ENCODE measurements at places on chromosomes 1 and 21.

DNA sequence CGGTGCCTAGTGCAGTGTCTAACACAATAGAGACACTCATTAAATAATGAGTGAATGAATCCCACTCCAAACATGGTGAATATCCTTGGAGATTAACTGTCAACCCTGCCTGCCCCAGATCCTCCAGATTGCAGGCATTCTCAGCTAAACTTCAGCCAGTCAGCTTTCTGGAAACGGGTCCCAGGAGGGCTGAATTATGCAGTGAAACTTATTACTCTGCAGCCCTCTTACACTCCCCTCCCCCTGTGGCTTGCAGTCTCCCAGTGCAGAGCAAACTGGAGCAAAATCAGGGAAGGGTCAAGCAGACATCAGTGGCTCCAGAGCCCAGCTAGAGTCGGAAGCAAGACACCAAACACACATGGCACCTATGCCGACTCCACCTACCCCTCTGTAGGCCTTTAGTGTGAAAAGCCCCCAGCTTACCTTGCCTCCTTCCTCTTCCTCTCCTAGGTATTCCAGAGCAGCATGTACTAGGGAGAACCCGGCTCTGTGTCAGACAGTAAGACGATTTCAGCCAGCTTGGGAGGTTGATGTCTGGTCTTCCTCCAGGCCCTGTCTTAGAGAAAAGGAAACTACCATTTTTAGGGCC lies 6.5 kb upstream of the RGS16 start:
- no peak for DNase-seq

DNA sequence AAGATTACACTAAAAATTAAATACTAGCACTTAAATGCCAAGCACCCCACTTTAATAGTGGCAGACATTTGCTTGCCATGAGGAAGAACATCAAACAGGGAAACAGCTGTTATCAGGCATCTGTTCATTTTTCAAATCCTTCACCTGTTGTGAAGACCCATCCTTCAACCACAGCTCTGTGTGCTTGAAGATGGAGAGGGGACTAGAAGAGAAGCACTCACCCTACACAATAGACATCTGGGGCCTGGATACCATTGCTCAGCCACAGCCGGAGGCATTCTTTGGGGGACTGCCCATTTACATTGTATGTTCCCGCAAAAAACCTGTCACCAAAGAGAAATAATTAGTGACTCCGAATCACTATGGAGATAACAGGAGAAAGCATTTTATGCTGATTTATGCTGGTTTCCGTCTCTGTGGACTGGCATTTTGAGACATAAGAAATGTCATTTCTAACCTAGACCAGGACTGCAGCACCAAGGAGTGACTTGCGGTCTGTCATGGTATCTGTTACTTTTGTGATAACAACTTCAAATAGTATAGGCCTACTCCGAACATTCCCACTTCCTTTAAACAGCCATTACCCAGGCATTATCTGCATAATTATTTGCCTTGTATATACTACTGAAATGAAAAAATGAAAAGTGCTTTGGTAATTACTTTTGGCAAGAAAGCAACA lies 28.8 kb upstream of the MTF1 start:
- DNase-seq: no peak

DNA sequence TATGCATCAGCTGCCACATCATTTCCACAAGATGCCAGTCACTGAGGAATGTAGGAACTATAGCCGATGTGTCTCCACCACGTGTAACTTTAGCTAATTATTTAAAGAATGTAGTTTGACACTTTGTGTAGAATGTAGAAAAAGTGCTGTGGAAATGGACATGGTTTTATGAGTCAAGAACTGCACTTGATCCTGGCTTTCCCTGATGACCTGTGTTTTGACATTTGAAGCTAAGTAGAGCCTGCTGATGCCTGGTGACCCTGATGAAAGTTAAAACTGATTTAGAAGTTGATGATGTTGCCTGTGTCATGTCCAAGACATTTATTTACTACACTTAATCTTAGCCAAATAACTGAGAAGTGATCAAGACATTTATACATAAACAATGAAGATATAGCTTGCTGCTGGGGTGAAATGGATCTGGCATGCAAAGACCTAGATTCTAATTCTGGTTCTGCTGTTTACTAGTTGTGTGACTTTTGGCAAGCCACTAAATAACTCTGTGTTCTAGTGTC lies 4.4 kb upstream of the OSBPL9 start:
- DNase-seq: no peak

DNA sequence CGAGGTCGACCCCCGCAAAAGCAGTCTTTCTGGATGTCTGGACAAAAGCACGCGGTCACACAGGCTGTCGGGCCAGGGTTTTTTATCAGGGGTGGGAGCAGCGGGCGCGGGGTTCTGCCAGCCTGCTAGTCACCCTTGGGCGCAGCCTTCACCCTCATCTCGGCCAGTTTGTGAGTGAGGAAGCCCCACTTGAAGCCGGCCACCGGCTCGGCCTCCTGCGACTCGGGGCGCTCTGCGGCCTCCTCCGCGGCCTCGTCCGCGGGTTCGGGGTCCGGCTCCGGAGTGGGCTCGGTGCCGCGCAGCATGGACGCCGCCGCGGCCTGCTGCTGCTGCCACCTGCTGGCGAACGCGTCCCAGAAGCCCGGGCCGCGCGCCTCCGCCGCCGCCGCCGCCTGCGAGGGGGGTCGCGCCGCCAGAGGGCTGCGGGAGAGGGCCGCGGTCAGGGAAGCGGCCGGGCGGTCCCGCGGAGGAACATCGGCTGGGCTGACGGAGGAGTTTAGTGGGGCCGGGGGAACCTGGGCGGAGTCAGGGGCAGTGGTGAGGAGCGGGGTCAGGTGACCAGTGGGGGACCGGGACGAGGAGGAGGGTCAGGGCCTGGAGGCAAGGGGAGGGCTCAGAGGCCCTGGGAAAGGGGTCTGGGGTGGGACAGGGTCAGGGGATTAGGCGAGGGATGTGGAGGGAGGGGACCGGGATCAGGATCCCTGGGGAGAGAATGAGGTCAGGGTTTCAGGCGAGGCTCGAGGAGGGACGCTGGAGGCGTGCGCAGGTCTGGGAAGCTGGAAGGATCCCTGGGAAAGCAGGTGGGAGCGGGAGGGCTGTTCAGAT lies 4.5 kb downstream of the C1orf232 start:
- DNase-seq: no peak

DNA sequence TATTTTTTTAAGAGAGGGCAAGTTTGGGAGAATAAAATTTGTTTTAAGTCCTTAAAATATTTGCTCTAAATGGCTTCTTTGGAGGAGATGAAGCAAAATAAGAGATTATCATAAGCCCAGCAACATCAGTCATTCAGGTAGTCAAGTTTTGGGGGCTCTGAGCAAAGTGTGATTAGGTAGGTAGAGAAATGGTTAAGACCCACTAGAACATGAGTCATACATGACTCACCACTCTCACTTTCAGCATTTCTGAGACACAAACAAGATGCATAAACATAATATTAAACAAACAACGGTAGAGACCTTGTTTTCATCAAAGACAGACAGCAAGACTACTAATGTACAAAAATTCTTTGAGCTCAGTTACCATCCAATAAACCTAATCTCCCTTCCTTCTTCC lies 272.2 kb downstream of the LMO4 start:
- no peak for DNase-seq

DNA sequence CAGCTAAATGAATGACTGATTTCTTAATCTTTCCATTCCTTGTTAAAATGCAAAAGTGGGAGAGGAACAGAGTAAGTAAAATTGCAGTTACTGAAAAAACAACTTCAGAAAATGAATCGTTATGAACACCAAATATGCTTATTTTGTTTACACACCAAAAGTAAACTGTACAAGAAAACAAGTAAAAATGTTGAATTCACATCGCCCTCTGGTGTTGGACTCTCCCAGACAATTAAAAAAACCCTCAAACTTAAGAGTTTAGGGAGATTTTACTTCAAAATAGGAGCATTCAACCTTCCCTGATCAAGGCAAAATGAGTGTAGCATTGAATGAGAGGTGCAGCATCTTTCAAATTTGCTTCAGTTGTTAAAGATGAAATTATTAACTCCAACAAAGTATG lies 19.4 kb upstream of the ESRRG start:
- DNase-seq: no peak

GRCh38 chr1:205452933-205453332 lies 2.9 kb downstream of the BLACAT1 start:
- no peak for DNase-seq

DNA sequence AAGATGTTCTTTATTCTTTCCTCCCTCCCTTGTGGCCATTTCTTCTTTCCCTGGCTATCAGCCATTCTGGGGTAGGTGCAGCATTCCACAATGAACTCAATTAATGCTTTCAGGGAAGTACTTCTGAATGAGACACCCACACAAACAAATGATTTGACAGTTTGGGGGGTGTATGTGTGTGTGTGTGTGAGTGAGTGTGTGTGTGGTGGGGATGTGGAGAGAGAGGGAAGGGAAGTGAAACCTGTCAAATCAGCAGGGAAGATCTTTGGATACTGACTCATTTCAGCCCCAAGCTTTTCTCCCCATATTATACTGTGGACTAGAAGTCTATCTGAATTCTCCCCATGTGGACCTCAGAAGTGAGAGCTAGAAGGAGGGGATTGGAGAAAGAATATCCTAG lies 154.9 kb upstream of the CD34 start:
- no peak for DNase-seq

- no peak for DNase-seq
Measured at GRCh38 chr1:160827418-160827817, 31.4 kb downstream of the LY9 start.

- no peak for DNase-seq
Measured at GRCh38 chr1:204465546-204466415, 28.8 kb downstream of the PIK3C2B start.

DNA sequence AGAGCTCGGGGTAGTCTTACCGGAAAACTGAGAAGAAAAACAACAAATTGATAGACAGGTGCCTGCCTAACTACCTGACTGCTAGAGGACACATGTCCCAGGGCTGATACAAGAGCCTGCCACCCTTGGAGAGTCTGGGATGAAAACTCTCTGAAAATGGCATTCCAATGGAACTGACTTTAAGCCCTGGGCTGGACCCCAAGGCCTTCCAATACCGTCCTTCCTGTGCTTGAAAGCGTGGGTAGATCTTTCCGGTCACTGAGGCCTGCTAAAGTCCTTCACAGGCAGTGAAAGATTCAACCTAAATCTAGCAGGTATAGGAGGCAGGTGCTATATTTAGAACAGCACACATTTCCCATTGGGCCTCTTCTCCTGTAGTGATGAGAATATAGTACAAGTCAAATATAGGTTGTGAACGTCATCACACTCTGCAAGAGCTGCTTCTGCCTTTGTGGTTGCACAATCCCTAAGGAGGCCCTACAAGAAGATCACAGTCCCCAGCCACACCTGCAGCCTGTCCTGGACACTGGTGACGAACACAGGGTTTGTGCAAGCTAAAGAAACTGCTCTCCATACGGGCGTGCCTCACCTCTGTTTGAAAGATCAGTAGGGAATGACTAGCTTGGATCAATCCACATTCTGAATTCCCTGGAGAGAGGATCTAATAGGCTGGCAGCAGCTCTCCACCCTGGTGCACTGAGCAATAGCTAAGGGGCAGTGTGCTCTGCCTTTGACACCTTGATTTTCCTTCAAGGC lies 876 bp upstream of the CHML start:
- no peak for DNase-seq

GRCh38 chr1:233516732-233517131 lies 97.2 kb upstream of the KCNK1 start:
- DNase-seq: no peak

DNA sequence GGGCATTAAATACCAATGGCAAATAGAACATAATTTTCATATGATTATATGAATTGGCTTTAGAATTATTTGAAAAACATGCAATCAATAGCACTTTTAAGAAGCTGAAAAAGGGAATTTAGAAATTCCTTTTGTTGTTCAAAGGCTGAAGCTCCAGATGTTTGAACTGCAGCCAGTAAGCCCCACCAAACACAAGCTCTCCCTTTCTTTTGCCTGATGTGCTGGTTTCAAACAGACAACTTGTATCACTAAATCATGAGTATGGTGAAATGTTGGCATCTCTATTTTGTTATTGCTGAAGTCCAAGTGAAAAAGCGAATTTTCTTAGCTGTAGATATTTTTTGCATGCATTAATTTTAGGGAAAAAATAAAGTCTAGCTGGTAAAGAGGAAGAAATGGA lies 27.5 kb upstream of the NCAM2 start:
- no peak for DNase-seq

- no peak for DNase-seq
Measured at GRCh38 chr1:85581802-85582686, 1.5 kb downstream of the CCN1 start.

DNA sequence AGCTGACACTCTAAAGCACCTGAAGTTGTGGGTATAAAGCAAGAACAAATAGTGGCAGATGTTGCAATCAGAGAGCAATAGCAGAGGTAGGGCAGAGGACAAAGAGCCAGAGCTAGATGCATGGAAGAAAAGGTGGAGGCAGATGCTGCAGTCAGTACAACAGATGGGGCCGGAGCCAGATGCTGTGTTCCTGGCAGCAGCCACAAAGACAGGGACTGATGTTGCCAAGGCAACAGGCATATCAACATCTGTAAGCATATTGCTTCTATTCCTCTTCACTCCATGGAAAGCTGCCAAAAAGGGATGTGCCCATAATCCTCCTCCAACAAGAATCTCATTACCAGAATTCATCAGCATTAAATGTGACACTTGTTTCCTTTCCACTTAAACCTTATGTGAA lies 108.0 kb downstream of the TNNI3K start:
- DNase-seq: no peak

DNA sequence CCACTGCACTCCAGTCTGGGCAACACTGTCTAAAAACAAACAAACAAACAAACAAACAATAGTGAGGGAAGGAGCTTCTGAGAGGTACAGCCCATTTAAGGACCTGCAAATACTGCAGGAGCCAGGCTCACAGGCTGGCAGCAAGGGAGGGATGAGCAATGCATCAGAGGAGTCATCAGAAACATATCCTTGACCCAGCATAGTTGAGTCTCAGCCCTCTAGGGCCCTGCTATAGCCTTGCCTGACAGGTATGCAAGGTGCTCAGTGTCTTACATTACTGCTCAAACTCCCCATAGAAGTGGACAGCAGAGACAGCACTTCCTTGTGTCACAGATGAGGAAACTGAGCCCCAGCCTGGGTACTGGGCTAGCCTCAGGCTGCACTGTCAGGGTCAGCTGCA lies 7.3 kb upstream of the TTC4 start:
- DNase-seq: no peak

GRCh38 chr21:16535102-16535422 lies 805.3 kb downstream of the USP25 start:
- no peak for DNase-seq

DNA sequence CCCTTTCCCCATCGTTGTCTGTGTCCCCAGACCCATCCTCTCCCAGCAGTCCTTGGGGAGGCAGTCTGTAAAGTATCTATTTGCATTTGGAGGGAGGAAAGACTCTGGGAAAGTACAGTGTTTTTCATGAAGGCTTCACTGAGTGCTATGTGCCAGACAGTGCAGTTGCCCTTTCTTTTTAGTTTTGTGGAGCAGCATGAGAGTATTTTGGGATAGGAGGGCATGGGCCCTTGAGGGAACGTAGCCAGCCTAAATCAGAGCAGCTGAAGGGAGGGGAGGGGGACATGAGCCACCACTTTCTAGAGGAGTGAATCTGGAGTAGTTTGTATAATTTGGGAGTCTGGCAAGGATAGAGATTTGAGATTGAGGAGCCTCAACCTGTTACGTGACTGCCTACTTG lies 404.0 kb upstream of the KAZN start:
- no peak for DNase-seq

GRCh38 chr1:36436821-36437220 lies 13.4 kb downstream of the OSCP1 start:
- DNase-seq: no peak

GRCh38 chr1:26574018-26574417 lies 44.5 kb downstream of the RPS6KA1 start:
- no peak for DNase-seq
